ENCODE measurements at places on chromosomes 5 and 9.

DNA sequence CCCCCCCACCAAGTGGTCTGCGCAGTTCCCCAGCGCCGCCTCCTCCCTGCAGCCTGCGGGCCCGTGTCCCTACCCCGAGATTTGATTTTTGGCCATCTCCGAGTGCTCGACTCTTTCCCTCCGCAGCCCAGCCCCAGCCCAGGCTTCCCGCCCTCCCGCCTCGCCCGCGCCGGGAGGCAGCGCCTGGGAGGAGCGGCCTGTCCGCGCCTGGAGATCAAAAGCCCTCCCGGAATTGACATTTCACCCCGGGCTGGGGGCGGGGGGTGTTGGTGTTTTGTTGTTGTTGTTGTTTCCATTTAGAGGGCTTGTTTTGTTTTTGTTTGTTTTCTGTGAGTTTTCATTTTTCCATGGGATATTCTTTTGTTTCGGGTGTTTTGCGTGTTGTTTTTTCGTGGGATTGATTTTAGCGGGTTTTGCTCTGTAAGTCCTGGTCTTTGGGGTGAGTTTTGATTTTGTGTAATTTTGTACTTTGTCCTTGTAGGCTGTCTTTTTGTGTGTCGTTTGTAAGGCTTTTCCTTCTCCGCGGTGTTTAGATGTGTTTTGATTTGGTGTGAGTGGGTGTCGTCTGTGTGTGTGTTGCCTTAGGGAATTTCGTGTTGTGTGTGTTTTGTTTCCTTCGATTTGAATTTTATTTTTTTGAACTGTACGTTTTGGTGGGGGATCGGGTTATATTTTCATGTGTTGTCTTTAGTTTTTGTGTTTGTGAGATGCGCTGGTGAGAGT is 1.7 kb upstream of the PAX5 start:
- no peak for DNase-seq

DNA sequence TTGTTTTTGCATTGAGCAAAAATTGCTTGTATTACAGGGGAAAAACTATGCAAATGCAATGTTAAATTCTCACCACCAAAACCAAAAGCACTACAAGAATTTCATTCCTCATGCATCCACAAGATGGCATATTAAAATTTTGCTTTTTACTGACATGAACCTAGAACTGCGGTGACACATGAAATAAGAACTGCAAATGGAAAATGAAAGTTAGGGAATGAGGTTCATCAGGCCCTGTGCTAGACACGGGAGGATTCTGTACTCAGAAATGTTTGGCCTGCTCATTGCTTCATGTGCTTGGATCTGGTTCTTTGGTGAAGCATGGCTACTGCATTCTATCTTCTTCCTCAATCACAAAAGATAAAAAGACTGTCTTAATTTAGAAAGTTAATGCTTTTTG is 9.1 kb upstream of the RFK start:
- peak; percentile 56 for DNase-seq

- no peak for DNase-seq
These were observed 531 bp downstream of the MVB12B start for GRCh38 chr9:126327006-126327713.

DNA sequence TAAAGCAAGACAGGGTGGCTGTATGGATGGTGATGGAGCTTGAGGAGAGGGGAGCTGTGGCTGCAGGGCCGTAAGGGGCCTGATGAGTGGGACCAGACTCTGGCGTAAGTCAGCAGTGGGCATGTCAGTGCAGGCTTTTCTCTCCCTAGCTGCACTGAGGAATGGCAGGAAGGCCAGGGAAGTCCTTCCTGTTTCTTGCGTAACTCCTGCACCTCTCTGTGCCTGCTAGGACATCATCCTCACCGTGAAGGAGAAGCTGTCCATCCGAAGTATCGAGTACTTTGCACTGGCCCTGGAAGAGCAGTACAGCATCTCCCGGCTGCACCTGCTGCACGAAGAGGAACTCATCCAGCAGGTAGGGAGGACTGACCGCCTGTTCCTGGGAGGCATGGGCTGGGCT is 24.1 kb upstream of the TRMT10B start:
- no peak for DNase-seq

DNA sequence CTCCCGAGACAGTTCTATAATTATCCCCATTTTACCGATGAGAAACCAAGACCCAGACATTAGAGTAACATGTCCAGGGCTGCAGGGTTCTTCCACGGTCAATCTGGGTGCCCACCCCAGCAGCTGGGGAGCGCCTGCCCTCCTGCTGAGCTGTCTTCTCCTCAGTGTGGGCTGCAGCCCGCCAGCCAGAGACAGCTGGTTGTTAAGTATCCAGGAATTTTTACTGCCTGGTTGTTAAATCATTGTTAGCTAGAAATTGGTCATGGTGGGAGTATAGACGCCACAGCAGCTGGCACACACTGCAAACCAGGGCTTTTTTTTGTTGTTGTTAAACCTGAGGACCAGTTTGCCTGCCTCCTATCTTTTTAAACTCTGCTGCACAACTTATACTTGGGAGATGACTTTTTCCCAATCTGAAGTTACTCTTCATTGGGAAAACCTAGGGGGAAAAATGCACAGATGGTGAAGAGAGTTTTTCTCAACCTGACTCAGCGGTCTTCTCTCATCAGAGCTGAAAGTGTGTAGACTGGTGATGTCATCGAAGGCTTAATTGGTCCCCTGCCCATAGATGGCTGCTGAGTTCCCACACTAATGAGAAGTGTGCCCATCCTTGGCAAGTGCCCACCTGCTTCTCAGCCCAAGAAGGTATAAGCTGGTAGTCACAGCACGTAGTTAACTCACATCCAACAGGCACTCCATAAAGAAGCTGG is 208.6 kb downstream of the DRD1 start:
- DNase-seq = no peak

Data from GM12864 (cell line).